ENCODE measurements at places on chromosomes 13 and 19.

- no peak for DNase-seq
Observed at GRCh38 chr19:35736913-35737886, 5.1 kb downstream of the IGFLR1 start.

DNA sequence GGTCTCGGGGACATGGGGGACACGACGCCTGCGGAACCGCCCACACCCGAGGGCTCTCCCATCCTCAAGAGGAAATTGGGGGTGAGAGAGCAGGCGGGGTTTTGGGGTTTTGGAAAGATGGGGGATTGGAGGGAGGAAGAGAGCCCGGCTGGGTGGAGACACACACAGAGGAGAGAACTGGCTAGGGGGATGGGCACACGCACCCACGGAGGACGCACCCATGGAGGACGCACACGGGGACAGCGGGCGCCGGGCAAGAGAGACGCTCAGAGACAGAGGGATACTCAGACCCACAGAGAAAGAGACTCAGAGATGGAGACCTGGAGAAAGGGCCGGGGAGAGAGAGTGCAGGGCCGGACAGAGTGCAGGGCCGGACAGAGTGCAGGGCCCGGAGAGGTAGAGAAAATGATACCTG lies 52.1 kb downstream of the MAP4K1 start:
- no peak for DNase-seq

- no peak for DNase-seq
Observed at GRCh38 chr13:22061806-22062391, 391.0 kb downstream of the FGF9 start.

DNA sequence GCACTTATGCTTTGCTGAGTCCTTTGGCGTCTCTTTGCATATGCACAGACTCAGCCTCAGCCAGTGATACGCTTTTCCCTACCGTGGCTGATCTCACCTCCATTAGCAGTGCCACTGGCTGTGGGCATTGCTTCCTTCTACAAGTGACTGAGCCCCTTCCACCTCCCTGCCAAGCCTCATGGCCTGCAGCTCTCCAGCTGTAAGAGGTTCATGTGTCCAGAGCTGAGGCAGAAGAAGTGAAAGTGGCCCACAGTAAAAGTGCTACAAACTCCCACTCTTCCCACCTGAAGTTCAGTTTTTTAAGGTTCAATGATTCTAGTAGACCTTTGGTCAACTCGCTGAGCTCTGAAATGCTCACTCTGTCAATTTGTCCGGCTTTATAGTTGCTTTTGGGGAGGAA lies 44.7 kb downstream of the SMARCA4 start:
- DNase-seq: no peak

DNA sequence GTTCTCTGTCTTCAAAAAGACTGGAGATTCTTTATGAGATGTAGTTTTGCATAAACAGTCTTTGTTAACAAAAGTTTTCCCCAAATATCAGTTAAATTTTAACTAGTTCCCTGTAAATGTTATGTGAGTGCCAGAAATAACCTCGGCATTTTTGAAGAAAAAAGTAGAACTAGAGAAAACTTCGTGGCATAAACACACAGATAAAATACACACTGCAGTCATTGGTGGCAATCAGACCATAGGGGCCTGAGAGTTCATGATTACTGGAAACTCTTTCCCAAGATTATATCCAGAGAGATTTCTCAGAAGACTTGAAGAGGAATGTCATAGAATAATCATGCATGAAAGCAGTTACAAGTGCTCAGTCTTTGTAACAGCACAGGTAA lies 190.0 kb downstream of the MZT1 start:
- no peak for DNase-seq

DNA sequence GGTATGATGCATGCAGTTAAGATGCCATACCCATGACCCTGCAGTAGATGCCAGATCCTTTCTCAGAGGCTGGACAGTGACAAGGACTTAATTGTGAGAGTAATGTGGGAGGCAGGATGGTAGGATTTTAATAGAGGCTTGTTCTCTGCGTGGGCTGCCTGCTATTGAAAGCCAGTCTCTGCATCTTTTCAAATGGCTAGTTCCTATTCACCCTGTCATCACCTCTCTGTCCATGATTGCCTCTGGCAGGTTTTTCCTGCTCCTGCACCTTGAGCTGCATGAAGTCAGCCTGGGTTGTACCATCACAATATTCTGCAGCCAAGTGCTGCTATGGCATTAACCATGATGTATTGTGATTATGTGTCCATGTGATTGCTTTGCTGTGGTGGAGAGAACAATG lies 440.5 kb downstream of the ITGBL1 start:
- DNase-seq: no peak

DNA sequence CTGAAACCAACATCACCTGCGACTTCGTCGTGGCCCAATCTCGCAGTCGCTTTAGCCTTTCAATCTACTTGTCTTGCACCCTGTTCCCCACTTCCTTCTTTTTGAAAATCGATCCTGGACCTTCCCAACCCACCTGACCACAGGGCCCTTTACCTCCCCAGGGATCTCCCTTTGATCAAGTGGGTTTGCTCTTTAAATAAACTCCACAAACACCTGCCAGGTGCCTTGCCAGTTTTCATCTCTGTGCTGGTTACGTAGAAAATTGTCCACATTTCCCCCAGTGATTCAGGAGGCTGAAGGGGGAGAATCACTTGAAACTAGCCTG lies 14.5 kb upstream of the RAB20 start:
- no peak for DNase-seq

- DNase-seq: no peak
Observed at GRCh38 chr13:51894239-51894638, 32.5 kb downstream of the CCDC70 start.

GRCh38 chr13:105220881-105221280 lies 1314.6 kb downstream of the EFNB2 start:
- no peak for DNase-seq

DNA sequence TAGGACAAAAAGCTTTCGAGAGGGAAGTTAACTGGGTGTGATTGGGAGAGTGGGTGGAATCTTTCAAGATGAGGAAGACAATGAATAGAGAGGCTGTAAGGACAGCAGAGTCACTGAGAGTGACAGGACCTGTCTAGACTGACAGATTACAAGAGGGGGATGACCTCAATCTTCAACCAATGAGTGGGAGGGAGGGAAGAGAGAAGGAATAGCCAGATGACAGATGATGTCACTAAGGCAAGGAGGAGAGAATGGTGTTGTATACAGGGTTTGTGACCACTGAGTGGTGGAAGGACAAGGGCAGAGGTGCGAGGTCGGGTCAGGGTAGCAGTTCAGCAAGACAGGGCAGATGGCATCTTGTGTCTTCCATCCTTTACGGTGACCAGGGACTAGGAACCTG lies 5.8 kb upstream of the ILF3 start:
- no peak for DNase-seq

- DNase-seq: no peak
Observed at GRCh38 chr13:46600943-46601311, 48.0 kb downstream of the LRCH1 start.

- no peak for DNase-seq
Observed at GRCh38 chr13:92589955-92590354, 636.7 kb upstream of the GPC6 start.

DNA sequence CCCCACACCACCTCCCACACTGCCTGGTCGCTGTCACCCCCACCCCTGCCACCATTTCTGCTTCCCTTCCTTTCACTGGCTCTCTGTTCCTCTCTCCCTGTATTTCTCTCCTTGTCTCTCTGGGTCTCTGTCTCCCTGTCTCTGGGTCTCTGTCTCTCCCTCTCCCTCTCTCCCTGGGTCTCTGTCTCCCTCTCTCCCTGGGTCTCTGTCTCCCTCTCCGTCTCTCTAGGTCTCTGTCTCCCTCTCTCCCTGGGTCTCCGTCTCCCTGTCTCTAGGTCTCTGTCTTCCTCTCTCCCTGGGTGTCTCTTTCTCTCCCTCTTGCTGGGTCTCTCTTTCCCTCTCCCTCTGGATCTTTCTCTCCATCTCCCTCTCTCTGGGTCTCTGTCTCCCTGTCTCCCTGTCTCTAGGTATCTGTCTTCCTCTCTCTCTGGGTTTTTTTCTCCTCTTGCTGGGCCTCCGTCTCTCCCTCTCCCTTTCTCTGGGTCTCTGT lies 21.6 kb downstream of the KLHL26 start:
- no peak for DNase-seq

DNA sequence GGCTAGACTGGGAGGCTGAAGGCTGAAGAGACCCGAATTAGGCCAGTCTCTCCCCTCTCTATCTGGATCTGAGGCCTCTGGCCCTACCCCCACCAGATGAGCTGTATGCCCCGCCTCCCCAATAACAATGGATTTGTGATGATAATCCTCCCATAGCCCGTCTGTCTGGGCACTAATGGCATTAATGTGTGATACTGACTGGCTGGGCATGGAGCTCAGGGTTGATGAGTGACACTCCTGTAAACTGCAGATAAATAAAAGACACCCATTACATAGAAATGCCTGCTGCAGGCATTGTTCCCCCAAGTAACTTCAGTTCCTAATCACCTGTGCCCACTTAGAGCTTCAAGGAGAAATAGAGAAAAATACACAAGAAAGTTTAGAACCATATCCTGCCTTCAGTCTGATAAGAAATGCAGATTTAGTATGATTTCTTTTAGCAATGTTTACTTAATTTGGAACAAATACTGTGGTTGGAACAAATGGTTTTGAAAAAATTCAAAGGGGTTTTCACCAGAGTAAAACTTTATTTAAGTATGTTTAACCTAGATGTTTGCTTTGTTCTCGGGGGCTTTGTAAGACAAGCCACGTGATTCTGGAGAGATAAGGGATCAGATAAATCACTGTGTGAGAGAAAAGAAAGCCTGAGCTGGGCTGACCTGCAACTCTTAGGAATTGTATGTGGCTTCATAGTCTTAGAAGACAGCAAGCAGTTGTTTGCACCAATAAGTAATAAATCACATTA lies 60.3 kb downstream of the TNFRSF19 start:
- no peak for DNase-seq

- DNase-seq: no peak
Observed at GRCh38 chr13:48818495-48819356, 157.0 kb upstream of the FNDC3A start.

DNA sequence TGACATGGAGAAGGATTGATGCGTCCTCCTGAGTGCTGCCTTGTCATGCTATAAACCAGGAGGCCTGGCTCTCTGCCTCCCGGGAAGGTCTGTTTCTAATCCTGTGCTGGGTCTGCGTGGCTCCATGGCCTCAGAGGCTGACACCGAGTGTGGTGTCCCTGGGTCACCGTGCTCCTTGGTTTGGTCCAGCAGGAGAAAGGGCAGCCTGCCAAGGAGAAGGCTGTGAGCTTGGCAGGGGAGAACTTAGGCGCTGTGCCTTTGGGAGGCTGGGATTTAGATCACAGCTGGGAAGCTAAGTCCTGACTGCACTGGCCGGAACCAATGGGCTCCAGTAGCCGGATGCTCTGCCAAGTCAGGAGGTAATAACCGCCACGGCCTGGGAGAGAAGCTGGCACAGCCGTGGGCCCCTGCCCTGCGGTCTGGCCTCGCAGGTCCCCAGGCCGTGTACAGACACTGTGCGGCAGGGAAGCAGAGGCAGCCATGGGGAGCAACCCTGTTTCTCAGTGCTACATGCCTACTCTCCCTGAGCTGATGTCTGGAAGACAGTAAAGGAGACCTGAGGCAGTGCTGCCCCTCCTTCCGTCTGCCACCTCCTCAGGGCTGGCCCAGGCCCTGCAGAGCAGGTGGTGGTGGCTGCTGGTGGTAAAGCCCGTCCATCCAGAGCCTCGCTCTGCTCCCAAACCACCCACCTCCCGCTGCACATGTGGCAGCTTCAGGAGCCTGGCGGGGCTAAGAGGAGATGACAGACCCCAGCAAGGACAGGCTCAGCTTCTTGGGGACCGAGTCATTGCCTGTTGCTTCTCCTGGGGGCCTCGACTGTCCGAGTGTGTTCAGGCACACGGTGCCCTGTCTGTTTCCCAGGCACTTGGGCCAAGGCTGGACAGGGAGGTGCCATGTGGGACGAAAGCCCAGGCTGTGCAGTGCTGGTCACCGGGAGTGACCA lies 44.9 kb downstream of the C13orf46 start:
- DNase-seq: no peak

DNA sequence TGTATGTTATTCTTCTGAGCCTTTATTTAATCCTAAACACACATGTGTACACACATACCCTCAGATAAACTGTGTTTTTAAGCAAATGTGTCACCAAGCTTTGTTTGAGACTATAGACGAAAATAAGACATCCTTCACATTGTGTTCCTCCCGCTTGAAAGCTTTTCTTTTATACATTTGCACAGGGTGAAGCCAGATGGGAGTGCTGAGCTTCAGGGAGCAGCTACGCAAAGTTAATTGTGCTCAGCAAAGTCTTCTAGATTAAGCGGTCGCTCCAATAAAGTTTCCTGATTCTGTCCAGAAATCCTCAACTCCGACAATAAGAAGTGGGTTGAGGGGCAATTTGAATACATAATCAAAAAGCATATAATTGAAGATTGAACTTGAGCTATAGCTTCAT lies 117.2 kb upstream of the ARGLU1 start:
- no peak for DNase-seq

DNA sequence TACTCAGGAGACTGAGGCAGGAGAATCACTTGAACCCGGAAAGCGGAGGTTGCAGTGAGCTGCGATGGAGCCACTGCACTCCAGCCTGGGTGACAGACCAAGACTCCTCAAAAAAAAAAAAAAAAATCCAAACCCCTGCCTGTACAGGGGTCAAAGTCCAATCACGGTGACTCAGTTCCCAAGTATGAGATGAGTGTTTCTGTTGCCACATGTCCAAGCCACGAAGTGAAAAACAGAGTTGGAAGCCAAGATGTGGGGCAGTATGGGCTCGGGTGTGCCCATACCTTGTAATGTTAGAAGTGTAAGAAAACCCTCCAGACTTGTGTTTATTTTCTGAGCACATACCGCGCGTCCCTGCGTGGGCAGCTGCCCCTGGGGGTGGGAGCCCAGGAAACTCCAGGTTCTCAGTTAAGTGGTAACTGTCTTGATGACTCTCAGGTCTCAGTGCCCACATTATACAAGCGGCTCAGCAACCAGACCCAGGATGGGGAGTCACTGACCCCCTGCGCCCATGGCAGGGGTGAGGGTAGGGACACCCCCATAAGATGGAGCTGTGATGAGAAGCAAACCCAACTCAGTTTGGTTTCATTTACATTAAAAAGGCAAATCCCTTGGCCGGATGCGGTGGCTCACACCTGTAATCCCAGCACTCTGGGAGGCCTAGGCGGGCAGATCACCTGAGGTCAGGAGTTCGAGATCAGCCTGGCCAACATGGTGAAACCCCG lies 1.2 kb upstream of the GPX4 start:
- no peak for DNase-seq

- no peak for DNase-seq
Observed at GRCh38 chr13:66639044-66639443, 591.1 kb downstream of the PCDH9 start.

DNA sequence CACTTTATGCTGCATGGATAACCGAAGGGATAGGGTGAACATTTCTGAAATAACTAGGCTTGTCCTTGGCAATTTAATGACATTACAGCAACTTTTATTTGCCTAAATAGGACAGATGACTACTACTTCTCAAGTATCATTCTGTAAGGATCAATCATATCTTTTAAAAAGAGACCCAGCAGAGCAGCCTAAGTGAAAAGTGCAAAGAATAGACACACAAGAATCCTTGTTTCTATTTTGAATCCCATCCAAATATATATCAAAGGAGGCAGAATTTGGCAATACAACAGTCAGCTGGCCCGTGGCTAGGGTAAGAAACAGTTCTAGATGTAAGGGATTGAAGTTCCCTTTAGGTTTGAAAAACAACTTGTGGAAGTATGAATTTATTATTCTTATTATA lies 6.9 kb downstream of the THSD1 start:
- DNase-seq: no peak

Measured in cortex of kidney (tissue), 1 donor.